ENCODE measurements at places on chromosomes 12 and 14. TPM values are rescaled to one million over a fixed set of nuclear protein-coding genes. Genes with fewer than 3 reads are reported as not detected.

- peak; percentile 24 for DNase-seq
These were observed 325 bp upstream of the CLIP1 start for GRCh38 chr12:122422730-122423257.

DNA sequence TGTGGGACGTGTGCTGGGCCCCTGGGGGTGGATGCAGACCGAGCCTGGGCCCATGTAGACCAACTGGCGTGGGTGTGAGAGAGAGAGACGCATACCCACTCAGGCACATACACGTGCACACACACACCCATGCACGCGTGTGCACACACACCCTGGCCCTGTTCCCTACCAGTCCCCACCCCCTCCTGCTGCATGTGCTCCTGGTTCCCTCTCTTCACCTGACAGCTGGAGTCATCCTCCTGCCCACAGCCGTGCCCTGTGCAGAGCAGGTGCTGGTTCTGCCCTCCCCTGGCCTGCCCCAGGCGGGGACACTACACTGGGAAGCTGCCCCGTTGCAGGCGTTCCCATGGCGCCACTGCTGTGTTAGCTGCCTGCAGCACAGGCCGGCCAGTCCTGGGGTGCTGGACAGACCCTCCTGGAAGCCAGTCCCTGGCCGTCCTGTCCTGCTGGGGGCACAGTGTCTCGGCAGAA lies 18.5 kb downstream of the PACS2 start:
- no peak for DNase-seq

DNA sequence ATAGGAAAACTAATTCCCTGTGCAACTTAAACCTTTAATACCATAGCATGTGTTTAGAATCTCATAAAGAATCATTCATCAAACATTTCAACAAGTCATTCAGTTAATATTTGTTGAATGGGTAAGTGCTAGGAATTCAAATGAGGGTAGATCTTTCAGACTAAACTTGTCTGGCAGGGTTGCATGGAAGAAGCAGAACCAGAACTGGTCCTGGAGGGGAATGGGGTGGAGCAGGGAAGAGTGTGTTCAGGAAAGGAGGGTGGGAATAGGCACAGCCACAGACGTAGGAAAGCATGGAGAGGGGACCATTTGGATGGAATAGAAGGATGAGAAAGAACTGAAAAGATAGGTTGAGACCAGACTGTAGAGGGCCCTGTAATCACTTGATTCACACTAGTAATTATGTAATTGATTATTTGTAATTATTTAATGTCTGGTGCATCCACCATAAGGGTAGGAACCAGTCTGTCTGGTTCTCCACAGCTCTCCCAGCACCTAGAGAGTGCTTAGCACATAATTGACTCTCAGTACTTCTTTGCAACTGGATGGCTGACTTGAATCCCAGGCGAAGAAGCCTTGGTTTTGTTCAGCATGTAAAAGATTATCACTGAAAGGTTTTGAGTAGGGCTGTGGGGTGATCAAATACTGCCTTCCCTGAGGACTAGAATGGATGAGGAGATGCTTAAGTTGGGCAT lies 3.0 kb upstream of the MAP3K9 start:
- no peak for DNase-seq

GRCh38 chr14:95140060-95140858 lies 17.1 kb downstream of the DICER1 start:
- no peak for DNase-seq

DNA sequence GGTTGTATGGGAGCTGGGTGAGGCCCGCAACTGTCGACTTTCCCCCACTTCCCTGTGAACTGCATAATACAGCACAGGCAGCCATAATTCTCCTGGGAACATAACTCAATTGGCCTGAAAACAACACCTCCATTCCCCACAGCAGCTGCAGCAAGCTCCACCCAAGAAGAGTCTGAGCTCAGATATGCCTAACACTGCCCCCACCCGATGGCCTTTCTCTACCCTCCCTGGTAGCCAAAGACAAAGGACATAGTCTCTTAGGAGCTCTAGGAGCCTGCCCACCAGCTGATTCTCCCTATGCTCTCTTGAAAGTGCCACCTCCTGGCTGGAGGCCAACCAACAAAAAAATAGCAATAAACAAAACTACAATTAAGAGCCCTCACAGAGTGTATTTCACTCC lies 542.7 kb upstream of the LMO3 start:
- no peak for DNase-seq

DNA sequence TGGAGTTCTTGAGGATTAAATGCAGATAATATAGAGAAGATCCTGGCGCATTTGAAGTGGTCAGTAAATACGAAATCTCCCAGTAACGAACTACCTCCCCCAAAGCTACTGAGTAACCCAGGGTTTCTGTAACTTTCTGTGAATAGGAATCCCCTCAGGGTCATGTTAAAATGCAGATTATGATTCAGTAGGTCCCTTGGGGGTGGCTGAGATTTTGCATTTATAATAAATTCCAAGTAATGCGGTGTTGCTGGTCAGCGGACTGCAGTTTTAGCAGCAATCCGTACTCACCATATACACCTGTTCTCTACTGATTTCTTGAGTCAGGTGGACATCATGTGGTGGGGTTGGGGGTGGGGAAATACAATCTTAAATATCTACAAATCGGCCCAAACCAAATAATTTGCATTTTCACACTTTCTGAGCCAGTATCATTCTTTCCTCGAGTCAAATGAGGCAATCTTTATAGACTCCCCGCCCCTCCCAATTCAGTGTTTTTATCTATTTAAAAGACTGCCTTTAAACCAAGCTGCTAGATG lies 868 bp downstream of the SPATA7 start:
- peak; percentile 3 for DNase-seq

DNA sequence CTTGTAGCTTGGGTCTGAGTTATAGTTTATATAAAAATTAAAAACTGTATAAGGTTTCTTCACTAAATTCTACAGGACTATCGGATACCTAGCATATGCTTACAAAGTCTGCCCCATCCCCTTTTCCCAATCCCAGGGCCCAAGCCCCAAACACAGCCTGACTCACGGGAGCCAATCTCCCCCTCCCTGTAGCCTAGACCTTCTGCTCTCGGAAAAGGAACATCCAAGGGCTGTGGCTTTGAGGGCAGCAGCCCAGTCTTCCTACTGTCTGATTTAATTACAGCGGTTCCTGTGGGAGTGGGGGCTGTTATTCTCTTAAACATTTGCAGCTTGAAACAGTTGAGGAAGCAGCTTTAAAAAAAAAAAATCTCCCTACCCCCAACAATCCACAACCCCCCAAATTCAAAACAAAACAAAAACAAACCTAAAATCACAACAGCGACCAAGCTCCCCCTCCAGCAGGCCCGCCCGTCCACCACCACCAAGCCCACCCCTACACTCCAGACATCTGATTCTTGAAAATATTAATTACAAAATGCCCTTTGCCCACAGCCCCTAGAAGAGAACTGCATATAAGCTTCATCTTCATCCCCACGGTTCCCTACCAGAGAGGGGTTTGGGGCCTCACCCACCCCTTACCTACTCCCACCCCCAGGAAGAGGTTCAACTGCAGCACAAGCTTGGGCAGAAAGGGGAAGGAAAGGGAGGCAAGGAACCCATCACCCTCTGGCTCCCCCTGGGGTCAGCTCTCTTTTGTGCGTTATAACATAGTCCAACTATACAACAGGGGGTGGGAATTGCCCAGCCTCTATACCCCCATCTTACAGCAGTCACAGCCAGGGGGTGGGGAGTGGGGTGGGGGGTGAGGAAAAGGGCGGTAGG lies 1.1 kb upstream of the PRKAG1 start:
- no peak for DNase-seq

- DNase-seq = no peak
These were observed 541.8 kb upstream of the FBXO33 start for GRCh38 chr14:39974036-39974435.

DNA sequence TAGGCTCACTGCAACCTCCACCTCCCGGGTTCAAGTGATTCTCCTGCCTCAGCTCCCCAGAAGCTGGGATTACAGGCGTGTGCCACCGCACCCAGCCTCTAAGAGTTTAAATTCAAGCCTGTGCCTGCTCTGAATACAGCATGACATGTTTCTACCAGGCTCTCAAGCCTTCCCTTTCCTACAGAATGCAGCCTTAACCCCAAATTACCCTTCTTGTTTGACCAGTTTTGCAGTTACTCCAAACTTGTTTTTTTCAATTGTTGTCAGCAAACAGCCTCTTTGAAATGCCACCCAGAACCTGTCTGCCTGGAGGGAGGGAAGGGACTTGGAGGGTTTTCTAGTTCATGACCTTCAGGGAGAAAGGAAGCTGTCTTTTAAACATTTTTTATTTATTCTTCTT lies 15.4 kb downstream of the GLTP start:
- no peak for DNase-seq

DNA sequence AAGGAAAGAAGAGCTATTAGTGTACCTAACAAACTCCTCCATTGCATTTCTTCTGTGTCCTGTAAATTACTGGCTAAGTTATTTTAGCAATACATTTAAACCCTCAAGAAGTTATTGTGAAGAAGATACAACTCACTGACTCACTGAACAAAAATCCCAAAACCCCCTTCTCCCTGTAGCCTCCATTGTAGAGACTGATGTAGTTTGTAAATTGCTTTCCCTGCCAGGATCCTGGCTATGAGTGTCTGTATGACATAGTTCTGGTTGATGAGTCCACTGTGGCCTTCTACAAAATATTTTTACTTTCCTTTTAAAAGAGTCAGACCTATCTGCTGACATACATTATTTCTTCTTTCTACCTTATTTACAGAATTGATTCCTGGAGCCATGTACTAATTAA lies 155.6 kb downstream of the SLC6A15 start:
- DNase-seq = peak; percentile 24

GRCh38 chr14:71856199-71856919 lies 75.9 kb upstream of the RGS6 start:
- no peak for DNase-seq

DNA sequence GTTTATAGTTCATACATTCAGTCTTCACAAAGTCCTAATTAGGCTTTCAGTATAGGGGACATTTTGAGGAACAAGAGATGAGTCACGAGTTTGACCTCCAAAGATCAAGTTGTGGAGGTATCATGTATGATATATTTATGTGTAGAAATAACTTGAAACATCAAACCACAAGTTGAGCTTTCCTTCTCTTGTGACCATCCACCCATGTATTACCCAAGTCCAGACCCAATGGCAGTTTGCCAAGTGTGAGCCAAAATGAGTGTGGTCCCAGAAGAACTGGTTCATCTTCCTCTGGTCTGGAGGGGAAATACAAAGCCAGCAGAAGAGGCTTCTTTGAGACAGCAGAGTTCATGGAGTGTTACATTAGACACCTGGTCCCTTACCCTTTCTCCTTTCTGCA lies 104.9 kb downstream of the ATP23 start:
- DNase-seq = no peak

DNA sequence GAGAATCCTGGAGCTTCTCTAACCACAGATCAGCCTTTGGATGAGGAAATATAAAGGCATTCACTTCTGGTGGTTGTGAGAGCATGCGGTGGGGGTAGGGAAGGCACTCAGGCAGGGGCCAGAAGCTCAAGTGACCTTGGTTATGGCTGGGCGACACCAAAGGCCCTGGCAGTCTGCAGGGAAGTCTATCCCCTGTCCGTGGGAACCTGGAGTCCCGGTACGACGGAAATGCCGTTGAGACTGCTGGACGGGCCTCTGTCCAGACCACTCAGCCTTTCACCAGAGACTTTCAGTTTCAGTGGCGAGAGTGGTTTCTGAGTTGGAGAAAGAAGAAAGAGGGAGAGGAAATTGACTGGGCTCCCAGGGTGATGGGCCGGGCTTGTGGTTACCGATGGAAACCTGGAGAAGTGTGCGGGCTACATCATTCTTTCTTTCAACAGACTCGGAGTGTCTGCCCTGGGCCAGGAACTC lies 20.9 kb downstream of the ISCA2 start:
- no peak for DNase-seq

- peak; percentile 1 for DNase-seq
These were observed 1005.5 kb downstream of the NRXN3 start for GRCh38 chr14:79175671-79176070.

DNA sequence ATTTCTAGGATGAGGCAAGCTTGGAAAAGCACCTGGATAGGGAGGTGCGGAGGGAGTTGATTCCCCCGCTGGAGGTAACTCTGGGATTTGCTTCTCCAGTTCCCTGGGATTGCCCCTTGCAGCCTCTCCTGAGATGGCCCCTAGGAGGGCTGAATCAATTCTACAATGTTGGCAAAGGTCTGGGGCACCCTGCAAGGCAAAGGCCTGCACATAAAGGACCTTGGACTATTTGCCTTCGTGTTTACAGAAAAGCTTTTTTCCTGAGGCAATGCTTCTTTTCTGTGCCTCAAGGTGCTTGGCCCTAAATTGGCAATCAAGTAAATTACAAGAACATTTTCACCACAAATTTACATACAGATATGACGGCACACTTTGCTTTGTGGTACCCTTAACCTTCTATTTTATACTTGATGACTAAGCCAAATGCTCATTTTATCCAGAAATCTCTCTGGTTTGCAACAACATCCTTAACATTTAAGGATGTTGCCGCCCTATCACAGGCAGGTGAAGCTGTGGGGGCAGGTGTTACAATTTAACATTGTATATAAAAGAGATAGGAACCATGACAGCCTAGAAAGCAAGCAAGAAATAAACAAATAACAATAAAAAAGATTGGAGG lies 40.3 kb downstream of the TIMELESS start:
- no peak for DNase-seq

DNA sequence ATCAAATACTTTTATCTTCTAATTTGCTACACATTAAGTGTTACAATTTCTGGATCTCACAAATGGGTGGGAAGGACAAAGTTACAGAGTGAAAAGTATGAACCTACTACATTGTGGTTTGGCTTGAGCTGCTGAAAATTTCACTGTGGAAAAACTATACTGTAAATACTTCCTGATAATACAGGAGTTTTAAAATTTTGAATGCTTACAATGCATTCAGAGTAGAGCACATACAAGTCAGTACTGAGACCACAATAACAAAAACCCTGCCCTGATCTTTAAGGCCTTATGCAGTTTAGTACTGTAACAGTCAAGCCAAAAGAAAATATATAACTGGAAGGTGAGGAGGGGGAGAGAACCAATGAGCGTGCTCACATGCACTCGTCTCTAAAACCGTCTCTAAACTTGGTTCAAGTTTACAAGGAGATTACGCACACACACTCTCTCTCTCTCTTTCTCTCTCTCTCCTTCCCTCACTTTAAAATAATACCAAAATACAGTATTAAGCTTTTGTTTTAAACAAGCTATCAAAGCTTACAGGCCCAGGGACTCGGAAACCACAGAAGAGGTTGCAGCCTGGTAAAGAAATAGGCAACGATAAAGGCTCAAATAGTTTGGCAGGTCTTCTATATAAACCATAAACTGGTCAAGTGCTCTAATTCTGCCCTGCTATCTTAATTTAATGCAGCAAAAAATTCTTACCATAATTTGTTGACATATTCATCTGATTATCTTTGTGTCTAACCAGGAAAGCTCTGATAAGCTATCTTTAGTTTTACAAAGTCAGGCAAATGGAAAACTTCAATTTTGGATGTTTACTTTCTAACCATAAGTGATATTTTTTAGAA lies 58.0 kb downstream of the ATF7 start:
- DNase-seq = no peak

The ACSS3 gene
- 6.3 TPM for polyA plus RNA-seq

The MIP gene
- polyA plus RNA-seq = not detected

The ATL1 gene
- 9.3 TPM for polyA plus RNA-seq

The SSTR1 gene
- 0.04 TPM for polyA plus RNA-seq

The KDM2B gene
- polyA plus RNA-seq = 24.3 TPM

The GLT1D1 gene
- polyA plus RNA-seq = 1.3 TPM

The ABCD2 gene
- polyA plus RNA-seq = 0.08 TPM
